Transverse colon (tissue), 4 donors: ENCODE measurements at places on chromosomes 1 and 21.

- no peak for DNase-seq
Observed at GRCh38 chr1:76185207-76185606, 110.7 kb downstream of the ST6GALNAC3 start.

- no peak for DNase-seq
Observed at GRCh38 chr1:40593449-40594186, 62.2 kb downstream of the ZNF684 start.

DNA sequence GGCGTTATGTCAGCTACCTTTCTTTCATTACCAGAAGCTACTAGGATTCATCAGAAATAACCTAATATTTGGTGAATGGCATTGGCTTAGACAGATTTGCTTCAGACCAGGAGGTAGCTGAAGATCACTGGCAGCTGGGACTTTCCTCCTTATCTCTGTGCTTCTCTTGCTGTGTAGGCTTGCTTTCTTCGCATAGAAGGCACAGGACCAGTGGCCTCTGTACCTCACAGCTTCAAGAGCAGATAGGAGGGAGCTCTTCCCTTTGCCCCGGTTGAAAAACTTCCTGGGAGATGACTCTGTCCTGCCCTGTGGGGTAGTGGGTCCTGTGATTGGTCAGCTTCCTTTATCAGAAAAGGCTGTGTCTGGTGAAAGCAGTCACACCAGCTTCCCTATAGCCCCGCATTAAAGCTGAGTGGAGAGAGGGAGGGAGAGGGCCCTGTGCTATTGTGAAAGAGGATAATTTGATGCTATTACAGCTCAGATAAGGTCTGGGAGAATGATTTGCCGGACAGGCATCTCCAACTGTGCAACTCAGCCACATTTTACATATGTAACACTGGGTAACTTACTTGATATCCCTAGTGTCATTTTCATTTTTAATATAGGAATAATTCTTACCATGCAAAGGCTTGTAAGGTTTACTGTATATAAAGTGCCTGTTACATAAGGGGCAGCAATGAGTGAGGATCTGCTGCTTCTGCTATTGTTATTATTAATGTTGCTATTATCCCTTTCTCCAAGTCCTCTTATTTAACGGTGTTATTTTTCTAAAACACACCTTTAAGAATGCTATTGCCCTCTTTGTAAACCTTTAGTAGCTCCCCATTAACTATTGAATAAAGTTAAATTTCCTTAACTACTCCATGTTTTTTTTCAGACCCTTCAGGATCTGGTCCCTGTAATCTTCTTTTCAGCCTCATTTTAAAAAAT, 31.6 kb downstream of the OSBPL9 start:
- peak; percentile 56 for DNase-seq

- no peak for DNase-seq
Observed at GRCh38 chr21:31660259-31660565, 719 bp downstream of the SOD1 start.

GRCh38 chr1:163094589-163094988, 25.4 kb downstream of the RGS4 start:
- DNase-seq: no peak

DNA sequence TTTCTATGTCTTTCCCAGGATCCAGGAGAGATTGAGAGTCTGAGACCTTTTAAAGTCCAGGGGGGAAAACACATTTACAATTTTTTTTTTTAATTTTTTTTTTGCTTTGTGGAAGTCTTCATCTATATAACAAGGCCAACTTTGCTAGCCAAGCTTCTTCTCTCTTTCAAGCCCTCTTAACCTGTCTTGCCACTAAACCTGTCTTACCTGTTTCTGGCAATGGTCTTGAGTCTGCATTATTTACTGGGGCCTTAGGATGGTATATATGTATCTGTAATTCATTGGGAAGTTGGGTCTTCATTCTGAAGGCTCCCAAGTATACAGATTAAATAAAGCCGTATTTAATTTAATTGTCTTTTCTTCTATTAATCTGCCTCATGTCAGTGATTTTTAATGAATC, 750.9 kb upstream of the B3GALT2 start:
- no peak for DNase-seq

- DNase-seq: no peak
Observed at GRCh38 chr1:30048905-30049304, 674.5 kb downstream of the MATN1 start.

DNA sequence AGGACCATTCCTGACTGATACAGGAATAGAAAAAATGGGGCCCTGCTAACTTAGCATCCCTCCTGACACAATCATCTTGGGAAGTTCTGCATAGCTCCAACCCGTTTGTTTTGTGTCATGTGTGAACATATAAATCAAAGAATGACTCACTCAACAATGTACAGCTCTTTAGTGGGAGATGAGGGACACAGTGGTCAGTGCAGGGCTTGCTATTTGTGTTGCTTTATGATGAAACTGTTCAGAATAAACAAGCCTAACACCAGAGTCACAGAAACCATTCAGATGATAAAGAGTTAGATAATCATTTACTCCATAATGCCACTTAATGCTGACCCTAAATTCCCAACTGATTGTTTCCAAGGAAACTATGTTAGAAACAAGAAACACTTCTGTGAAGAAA, 154.2 kb upstream of the ZNHIT6 start:
- no peak for DNase-seq

GRCh38 chr1:244862699-244863490, 1.4 kb downstream of the HNRNPU start:
- peak; percentile 98 for DNase-seq

GRCh38 chr21:24375201-24375600, 1232.1 kb downstream of the MRPL39 start:
- no peak for DNase-seq

DNA sequence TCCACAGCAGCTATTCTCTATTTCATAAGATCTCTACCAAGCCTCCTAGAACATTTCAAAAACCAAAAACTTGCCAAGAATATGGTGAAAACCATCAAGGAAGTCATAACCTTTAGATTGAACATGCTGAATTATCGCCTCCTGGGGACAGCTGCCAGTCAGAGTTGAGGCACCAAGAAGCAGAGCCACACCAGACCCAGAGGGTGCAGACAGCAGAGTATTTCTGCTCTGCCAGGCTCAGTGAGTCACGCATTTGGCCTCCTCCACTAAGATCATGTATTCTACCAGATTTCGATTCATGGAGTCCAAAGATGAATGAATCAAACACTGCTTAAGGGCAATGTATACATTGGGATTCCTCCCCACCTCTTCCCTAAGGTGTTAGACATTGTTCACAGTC, 2.1 kb downstream of the F3 start:
- DNase-seq: no peak

DNA sequence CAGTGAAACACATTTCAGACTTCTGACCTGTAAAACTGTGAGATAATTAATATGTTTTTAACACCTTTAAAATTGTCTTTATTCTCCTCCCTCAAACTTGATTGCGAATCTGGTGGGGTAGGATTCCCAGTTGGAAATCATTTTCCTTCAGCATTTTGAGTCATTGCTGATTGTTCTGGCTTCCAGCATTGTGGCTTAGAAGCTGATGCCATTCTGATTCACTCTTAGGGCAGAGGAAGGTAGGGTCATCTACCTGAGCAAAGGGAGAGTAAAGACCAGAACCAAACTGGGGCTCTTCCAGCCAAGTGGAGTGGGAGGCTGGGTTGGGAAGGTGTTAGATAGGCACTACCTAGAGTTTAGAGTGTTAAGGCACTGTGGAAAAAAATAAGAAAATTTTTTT, 61.2 kb downstream of the MPZL1 start:
- no peak for DNase-seq

DNA sequence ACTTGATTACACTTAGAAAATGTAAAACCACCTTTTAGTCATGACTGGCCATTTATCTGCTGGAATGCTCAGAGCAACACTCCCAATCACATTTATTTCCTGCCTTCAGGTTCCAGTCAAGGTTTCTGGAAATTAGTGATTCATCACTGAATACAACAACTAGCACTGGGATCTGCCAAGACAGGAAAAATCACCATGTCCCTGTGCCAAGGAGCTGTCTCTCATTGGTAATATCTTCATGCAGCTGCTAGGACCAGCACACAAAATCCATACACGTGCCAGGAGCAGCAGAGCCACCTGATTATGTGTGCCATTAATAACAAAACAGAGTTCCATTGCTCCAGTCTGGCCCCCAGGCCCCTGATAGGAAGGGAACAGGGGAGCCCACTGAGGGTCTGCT, 194.6 kb downstream of the TNR start:
- no peak for DNase-seq

- DNase-seq: peak; percentile 62
Observed at GRCh38 chr1:21508580-21509350, 458 bp upstream of the ALPL start.

- no peak for DNase-seq
Observed at GRCh38 chr1:110012100-110012780, 22.2 kb upstream of the STRIP1 start.

GRCh38 chr21:39961251-39961650, 94.0 kb downstream of the PCP4 start:
- DNase-seq: no peak

DNA sequence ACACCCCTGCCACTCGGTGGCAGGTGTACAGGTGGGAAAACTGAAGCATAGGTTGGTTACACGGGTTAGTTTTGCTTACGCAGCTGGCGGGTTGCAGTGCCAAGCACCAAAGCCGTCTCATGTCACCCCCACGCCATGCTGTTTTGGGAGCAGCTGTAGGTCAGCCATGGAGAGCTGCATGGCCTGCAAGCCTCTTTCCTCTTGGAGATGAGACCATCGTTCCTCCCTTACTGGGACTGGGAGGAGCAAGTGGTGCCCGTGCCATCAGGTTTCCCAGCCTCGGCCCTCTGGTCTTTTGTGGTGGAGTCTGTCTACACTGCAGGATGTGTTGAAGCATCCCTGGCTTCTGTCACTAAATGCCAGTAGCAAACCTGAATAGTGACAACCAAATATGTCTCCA, 46.9 kb downstream of the AJAP1 start:
- no peak for DNase-seq

DNA sequence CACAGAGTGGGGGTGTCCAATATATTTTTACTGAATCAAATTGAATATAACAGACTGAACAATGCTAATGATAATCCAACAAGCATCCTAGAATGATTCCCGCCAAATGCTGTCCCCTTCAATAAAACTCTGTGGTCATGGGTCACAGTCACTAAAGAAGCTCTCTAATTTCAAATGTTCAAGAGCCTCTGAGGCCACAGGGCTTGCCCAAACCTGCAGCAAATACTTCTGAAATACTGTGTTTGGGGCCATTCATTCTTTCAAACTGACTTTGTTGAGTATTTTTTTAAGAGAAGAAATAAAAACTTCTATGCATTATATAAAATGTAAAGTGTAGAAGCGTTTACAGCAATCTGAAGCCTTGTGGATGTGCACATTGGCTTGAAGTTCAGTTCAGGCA, 7.6 kb upstream of the BEND5 start:
- DNase-seq: no peak

- DNase-seq: peak; percentile 42
Observed at GRCh38 chr21:29376556-29376955, 77.8 kb downstream of the BACH1 start.

- DNase-seq: no peak
Observed at GRCh38 chr1:169161496-169162194, 55.2 kb downstream of the ATP1B1 start.

GRCh38 chr1:169326261-169326955, 41.2 kb downstream of the NME7 start:
- DNase-seq: no peak

DNA sequence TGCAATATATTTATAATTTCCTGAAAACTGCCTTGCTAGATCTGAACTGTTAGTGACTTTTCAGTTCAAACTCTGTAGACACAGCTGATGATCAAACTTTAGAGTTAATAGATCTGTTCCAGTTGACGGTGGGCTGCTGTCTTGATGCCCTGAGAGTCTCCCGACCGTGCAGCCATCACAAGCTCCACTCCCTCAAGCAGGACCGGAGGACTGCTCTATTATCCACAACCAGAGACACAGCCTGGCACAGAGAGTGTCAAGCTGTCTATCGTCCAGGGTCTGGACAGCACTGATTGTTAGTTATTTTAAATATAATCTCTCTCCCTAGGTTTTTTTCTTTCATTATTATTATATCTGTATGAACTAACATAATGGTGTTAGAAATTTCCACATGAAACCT, 8.0 kb downstream of the CHODL start:
- no peak for DNase-seq

DNA sequence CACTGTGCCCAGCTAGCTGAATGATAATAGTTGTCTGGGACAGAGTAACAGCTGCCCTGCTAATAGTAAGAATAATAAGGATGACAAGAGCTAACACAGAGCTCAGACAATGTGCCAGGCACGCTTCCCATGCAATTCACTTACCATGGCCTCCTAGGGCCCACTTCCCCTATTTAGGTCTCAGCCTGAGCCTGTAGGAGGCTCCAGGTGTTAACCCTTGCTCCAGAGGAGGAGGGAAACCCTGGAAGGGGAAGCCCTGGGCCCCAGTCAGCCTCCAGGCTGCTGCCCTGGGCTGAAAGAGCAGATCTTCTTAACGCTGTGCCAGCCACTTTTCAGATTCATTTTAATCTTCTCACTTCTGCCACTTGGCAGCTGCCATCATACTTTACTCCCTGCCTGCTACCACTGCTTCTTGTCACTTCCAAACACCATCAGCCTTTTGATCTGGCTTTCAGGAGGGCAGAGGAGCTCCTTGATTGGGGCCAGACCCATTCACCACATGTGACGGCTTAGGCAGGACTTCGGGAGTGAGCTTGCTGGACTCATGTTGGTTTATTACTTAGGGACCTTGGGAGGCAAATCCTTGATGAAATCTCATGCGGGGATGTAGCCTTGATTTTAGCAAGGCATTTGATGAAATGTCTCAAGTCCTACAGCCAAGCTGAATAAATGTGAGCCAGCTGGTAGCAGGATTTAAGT, 66.7 kb upstream of the PARP1 start:
- no peak for DNase-seq

DNA sequence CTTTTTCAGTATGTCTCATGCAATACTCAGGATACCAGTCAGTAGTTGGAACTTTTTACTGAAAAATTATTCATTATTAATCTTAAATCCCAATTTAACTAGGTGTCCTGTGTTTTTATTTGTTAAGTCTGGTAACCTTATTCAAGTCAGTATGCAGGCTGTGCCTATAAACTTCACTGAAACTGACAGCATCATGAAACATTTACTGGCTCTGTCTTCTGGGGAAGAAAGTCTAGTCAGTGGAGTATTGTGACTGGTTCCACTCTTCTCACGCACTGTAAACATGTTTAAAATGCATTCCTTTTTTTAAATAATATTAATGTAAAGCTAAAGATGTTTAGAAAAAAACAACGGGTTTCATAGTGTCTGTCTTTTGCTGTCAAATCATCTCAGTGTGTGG, 739.7 kb downstream of the LTN1 start:
- DNase-seq: no peak

DNA sequence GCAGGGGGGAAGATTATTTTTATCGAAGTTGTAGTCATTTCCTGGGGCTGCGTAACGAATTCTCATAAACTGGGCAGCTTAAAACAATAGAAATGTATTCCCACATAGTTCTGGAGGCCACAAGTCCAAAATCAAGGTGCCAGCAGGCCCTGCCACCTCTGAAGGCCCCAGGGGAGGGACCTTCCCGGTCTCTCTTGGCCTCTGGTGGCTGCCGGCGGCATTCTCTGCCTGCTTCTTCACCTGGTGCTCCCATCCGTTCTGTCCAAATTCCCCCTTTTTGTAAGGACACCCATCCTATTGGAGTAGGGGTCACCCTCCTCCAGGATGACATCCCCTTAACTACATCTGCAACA, 92.8 kb downstream of the PDE9A start:
- no peak for DNase-seq
